NCI-H460 (cell line): ENCODE measurements at places on chromosomes 13 and 19. TPM values are rescaled to one million over a fixed set of nuclear protein-coding genes. Genes with fewer than 3 reads are reported as not detected.

Gene ZNF134
- 15.1 and 15.9 TPM in 2 replicates for total RNA-seq

Gene FXYD1
- total RNA-seq: not detected in 2 replicates

Gene SWSAP1
- 0.66 and 1.4 TPM in 2 replicates for total RNA-seq

Gene ASPDH
- total RNA-seq: not detected in 2 replicates

Gene ATP12A
- 0.10 TPM in 1 of 2 replicates, not detected in the other for total RNA-seq

Gene SIGLEC10
- total RNA-seq: not detected in 2 replicates

Gene KLK15
- total RNA-seq: not detected in 2 replicates

Gene HCST
- total RNA-seq: not detected in 2 replicates

Gene IZUMO1
- 0.15 and 0.52 TPM in 2 replicates for total RNA-seq

Gene CACNA1A
- total RNA-seq: not detected in 2 replicates

Gene ICAM5
- 1.9 and 2.1 TPM in 2 replicates for total RNA-seq

Gene PNMA8B
- not detected in 2 replicates for total RNA-seq

Gene BBC3
- total RNA-seq: 6.9 and 9.5 TPM in 2 replicates

Gene C1QTNF9
- total RNA-seq: not detected in 2 replicates

Gene CFAP97D2
- not detected in 2 replicates for total RNA-seq

Gene OR7D2
- 0.05 TPM in 1 of 2 replicates, not detected in the other for total RNA-seq

Gene OR10H3
- not detected in 2 replicates for total RNA-seq

Gene ADPRHL1
- 7.6 and 9.3 TPM in 2 replicates for total RNA-seq

Gene VWA8
- 19.3 and 20.1 TPM in 2 replicates for total RNA-seq

Gene SIGLEC12
- not detected in 2 replicates for total RNA-seq

Gene CEACAM3
- total RNA-seq: not detected in 2 replicates

Gene SYMPK
- total RNA-seq: 26.6 and 27.8 TPM in 2 replicates
